ENCODE measurements at places on chromosomes 7 and 10.
A peak's percentile ranks its signal among the peaks of the same experiment; 100 is the strongest.

DNA sequence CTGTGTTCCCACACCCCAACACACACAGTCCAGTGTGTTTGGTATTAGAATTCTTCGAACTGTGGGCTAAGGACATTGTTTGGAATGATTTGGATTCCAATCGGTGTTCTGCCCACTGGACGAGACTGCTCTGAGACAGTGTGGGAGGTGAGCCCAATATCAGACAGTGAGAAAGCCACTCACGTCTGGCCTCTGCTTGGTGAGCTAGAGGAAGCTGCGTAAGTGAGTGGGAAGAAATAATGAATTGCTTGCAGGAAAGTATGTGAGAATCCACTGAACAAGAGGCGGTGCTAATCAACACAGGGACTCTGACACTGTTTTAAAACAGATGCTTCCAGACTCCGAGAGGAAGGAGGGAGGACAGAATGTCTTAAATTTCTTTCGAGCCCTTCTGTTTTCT is 675.0 kb upstream of the ANKRD30A start:
- no peak for DNase-seq

DNA sequence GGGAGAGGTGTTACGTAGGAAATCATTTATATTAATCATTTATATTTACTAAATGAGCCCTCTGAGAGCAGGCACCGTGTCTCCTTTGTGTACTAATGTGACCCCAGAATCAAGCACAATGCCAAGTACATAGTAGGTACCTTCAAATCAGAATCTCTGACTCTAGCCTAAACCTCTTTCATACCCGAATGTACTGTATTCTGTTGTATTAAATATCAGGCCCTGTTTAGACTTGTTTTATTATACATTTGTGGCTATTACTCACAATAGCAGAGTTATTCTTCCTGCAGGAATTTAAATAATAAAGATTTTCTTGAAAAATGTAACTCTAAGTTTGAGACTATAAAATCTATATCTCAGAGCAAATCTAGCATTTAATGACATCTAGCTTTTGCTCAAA is 297.3 kb downstream of the EXOC4 start:
- DNase-seq = no peak

- DNase-seq = no peak
Measured at GRCh38 chr7:101865031-101865430, 47.6 kb downstream of the CUX1 start.

DNA sequence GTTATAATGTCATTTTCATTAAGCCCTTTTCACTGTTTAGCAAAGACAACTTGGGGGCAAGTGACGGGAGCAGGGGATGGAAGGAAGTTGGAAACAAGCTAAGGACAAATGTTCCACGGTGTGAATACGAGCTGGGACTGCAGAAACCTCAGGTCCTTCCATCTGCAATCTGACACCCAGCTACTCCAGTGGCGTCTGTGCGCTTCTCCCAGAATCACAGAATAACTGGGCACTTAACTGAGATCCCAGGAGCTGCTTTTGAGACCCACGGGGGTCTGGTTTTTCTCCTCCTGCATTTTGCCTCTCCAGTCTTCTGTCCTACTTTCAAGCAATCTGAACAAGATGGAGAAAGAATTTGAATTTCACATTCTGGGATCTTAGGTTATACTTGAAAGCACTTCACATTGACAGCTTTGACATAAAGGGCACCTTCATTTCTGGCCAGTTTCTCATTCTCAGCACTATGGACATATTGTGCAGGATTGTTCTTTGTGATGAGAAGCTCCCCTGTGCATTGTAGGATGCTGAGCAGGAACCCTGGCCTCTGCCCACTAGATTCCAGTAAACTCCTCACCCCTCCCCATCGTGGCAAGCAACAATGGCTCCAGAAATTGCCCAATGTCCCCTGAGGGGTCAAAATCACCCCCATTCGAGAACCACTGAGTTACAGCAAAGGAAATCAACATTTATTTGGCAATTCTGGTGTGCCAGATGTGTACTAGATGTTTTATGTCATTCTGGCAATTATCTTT is 194.1 kb downstream of the CACNB2 start:
- no peak for DNase-seq

- no peak for DNase-seq
Measured at GRCh38 chr7:94556028-94556427, 46.4 kb downstream of the CASD1 start.

- no peak for DNase-seq
Measured at GRCh38 chr7:92790992-92791391, 45.4 kb downstream of the CDK6 start.

GRCh38 chr7:71735961-71736556 is 604.1 kb downstream of the GALNT17 start:
- peak; percentile 18 for DNase-seq

DNA sequence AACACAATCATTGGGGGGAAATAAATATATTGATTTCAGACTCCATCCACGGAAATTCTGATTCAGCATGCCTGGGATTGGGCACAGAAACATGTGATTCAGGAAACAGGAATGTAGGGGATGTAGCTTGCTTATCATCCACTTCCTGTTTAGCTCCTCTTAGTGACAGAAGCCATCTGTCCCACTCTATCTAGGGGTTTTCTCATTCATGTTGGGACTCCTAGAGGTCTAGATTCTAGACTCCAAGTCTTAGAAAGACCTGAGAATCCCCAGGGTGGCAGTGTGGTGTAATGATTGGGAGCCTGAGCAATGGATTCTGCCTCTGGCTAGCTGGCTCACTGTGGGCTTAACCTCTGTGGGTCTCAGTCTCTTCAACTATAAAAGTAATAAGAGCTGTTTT is 67.9 kb downstream of the CDK1 start:
- no peak for DNase-seq

DNA sequence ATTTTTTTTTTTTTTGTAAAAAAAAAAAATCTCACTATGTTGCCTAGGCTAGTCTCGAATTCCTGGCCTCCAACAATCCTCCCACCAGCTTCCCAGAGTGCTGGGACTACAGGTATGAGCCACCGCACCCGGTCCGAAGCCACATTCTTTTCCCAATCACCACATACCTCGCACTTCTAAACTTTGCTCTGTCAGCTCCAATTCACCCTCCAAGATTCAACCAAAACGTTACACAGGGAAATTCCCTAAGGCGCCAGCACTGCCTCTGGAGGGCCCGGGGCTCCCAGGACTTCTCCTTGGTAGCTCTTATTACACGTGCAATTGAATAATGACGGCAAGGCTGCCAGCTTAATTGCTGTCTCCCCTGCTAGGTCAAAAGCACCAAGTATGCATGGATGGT is 10.3 kb upstream of the DNAAF5 start:
- DNase-seq = no peak

- DNase-seq = peak; percentile 40
Measured at GRCh38 chr7:5526100-5526905, 102.7 kb upstream of the TNRC18 start.

DNA sequence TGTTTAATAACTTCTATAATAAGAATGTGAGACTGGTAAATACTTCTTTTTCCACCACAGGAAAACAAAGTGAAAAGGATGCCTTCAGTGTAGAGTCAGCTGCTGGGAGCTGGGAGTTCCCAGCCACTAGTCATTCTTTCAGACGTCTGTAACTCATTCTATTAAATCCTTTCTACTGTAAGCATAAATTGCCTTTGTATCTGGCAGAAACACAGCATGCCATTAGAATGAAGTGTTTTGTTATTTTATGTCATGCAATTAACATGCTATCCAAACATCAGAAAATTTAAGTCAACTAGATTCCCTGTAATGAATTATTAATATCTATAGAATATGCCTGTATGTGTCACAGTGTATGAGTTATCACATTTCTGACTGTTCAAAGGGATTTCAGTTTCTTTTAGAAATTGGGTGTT is 14.3 kb downstream of the BPGM start:
- no peak for DNase-seq

DNA sequence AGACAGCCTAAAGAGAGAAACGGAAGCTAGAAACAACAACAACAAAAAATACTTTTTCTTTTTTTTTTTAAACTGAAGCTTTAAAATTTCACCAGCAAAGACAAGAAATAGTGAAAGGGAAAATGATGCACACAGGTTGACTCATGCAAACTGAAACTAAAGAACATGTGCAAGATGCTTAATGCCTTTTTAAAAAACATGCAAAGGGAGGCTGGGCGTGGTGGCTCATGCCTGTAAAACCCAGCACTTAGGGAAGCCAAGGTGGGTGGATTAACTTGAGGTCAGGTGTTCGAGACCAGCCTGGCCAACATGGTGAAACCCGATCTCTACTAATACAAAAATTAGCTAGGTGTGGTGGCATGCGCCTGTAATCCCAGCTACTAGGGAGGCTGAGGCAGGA is 15.1 kb upstream of the CUBN start:
- peak; percentile 33 for DNase-seq

DNA sequence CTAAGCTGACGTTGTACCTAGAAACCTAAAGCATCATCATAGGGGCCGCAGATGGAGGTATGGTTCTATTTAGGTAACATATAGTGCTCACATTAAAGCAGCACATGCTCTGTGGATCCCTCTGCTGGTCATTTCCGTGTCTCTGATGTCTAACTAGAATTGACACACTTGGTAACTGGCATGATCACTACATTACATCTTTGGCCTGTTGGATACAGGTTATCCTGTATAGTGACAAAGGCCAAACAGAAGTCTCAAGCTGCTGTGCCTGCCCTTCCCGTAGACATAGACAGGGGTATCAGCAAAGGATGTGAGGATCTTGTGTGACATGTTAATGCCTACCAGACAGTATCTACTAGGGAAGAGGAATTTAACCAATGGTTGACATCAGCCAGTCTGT is 51.2 kb downstream of the KIF5B start:
- peak; percentile 24 for DNase-seq

DNA sequence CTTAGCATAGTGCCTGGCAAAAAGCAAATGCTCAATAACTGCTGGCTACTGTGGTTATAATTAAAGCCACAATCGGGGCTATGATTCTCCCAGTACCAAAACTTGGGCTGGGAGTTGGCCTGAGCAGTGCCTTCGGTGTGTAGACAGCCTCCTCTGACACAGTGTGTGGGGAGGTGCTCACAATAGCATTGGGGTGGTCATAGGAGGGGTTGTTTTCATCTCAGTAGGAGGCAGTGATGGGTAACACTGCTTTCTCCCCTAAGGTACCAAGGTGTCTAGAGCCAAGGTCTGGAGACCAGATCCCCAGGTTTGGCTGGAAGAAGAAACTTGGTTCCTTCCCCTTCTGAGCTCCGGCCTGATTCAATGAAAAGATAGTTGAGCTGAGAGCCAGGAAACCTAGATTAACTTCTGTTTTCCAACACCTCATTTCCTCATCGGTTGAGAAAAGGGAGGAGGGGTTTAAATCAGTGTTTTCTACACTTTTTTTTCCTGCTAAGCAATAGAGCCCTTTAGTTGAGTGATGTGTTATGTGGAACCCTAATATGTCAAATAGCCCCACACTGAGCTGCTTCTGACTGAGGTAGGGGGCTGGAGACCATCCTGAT is 68.2 kb downstream of the LRMDA start:
- no peak for DNase-seq

GRCh38 chr7:12670000-12670729 is 17.3 kb upstream of the ARL4A start:
- DNase-seq = no peak

DNA sequence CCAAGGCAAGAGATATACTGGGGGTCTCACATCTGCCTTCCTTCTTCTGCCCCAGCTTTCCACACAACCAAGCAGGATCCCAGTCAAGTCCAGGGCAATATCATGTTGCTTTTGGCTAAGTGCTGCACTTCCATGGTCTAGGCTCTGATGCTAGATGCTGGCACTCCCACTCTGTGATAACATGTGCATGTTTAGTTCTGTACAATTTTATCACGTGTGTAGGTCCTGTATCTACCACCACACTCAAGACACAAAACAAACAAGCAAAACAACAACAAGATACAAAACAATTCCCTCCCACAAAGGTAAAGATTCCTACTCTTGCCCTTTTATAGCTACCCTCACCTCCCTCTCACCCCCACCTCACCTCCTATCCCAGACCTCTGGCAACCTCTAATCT is 105.6 kb upstream of the HABP2 start:
- DNase-seq = no peak

GRCh38 chr7:74032191-74032490 is 4.2 kb downstream of the ELN start:
- DNase-seq = no peak

DNA sequence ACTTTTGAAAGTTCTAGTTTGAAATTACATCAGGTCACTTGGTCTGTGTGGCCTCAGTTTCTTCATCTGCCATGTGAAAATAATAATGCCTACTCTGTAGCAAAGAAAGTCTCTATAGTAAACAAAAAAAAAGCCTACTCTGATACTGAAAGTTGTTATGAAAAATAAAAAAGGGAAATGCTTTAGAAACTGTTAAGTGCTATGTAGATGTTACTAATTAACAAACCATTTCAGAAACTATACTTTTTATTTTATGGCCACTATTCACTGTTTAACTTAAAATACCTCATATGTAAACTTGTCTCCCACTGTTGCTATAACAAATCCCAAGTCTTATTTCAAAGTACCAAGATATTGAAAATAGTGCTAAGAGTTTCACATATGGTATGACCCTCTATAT is 50.6 kb downstream of the CFTR start:
- no peak for DNase-seq

GRCh38 chr10:71093531-71093930 is 118.8 kb upstream of the UNC5B start:
- no peak for DNase-seq

- no peak for DNase-seq
Measured at GRCh38 chr7:36204929-36205635, 52.0 kb downstream of the EEPD1 start.

GRCh38 chr7:44587843-44588711 is 6.0 kb upstream of the TMED4 start:
- peak; percentile 57 for DNase-seq

DNA sequence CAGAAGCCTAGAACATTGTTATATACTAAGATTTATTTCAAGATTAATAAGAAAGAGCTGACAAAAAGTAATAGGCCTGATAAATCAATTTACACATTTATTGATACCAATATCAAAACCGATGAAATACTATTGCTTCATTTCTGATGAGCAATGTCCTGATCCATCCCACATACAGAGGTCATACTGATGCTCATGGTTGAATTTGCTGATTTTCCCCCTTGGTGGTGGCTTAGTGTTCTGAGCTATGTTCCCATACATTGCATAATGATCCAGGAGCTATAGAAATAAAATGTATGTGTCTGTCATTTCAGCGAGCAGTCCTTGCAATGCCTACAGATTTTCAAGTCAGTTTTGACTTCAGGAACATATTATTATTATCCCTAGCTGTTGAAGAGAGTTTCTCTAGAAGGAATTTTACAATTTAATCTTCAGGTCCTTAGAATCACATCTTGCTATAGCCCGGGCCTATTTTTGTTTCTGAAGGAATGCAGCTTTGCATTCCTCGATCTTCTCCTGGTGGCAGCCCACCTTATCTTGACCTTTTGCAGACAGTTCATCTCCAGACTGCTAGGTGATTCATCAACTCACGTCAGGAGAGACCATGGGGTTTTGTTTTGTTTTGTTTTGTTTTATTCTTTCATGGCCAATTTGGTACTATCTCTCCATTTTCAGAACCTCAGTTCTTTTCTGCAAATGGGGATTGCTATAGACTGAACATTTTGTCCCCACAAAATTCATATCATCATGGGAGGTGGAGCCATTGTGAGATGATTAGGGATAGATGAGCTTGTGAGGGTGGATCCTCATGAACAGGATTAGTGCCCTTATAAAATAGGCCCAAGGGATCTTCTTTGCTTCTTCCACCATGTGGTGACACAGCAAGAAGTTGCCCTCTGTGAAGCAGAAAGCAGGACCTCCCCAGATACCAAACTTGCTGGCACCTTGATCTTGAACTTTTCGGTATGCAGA is 465.6 kb upstream of the IGFBP3 start:
- DNase-seq = no peak

GRCh38 chr10:105707603-105708002 is 1066.5 kb downstream of the SORCS3 start:
- DNase-seq = no peak

GRCh38 chr10:77526868-77527617 is 110.6 kb downstream of the KCNMA1 start:
- no peak for DNase-seq

All from activated CD4-positive, alpha-beta T cell treated with anti-CD3 and anti-CD28 coated beads for 4 hours (primary cell).